Activated B cell treated with CpG ODN at 0.5 μM for 24 hours (primary cell): ENCODE measurements at places on chromosomes 7 and 10. TPM values are rescaled to one million over a fixed set of nuclear protein-coding genes. Genes with fewer than 3 reads are reported as not detected.

GRCh38 chr7:106471686-106472440 lies 187.1 kb upstream of the NAMPT start:
- H3K27me3 ChIP-seq, result peaks cover 14% of the 10 kb centered on the region
- H3K4me3 ChIP-seq, result no peak overlapping the region
- no peak for DNase-seq
- no peaks in the 10 kb centered on the region for H3K36me3 ChIP-seq
- no peaks in the 10 kb centered on the region for H3K4me1 ChIP-seq
- no peak overlapping the region for H3K27ac ChIP-seq

- no peaks in the 10 kb centered on the region for H3K27me3 ChIP-seq
- H3K36me3 ChIP-seq, result no peaks in the 10 kb centered on the region
- H3K4me1 ChIP-seq, result no peaks in the 10 kb centered on the region
- no peak overlapping the region for H3K27ac ChIP-seq
These were observed 653.8 kb downstream of the ANKRD7 start for GRCh38 chr7:118878336-118878735.

- H3K4me3 ChIP-seq, result no peak overlapping the region
- no peak for DNase-seq
- H3K27me3 ChIP-seq, result no peaks in the 10 kb centered on the region
- H3K4me1 ChIP-seq, result peaks cover 29% of the 10 kb centered on the region
These were observed 456.2 kb downstream of the REEP3 start for GRCh38 chr10:63977329-63977923.

GRCh38 chr10:89837165-89838043 lies 136.0 kb downstream of the KIF20B start:
- H3K27ac ChIP-seq, result peak overlapping the region; percentile 75
- H3K36me3 ChIP-seq, result no peaks in the 10 kb centered on the region
- peak overlapping the region; percentile 83 for H3K4me3 ChIP-seq
- peaks cover 3% of the 10 kb centered on the region for H3K27me3 ChIP-seq

DNA sequence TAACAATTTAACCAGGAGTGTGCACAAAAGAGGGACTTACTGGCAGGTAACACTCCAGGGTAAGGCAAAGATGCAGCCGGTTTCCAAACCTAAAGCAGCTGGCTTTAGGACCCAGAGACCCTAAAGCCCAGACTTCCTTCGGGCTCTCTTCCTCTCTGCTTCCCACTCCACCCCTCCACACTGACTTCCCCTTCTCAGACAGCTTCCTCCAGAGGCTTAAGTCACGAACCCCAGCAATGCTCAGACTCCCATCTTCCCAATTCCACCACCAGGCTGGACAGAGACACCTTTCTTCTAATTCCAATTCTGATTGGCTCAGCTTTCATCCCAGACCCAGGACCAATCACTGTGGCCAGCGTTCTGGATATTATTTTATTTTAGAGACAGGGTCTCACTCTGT lies 24.8 kb downstream of the STYXL1 start:
- no peak overlapping the region for H3K4me3 ChIP-seq
- H3K27ac ChIP-seq, result no peak overlapping the region
- H3K36me3 ChIP-seq, result peaks cover 38% of the 10 kb centered on the region
- no peak for DNase-seq
- H3K27me3 ChIP-seq, result no peaks in the 10 kb centered on the region

- H3K4me1 ChIP-seq, result peaks cover 16% of the 10 kb centered on the region
- H3K27ac ChIP-seq, result no peak overlapping the region
- H3K27me3 ChIP-seq, result no peaks in the 10 kb centered on the region
- no peak overlapping the region for H3K4me3 ChIP-seq
- no peak for DNase-seq
These were observed 161.1 kb downstream of the PRKAG2 start for GRCh38 chr7:151715666-151716315.

DNA sequence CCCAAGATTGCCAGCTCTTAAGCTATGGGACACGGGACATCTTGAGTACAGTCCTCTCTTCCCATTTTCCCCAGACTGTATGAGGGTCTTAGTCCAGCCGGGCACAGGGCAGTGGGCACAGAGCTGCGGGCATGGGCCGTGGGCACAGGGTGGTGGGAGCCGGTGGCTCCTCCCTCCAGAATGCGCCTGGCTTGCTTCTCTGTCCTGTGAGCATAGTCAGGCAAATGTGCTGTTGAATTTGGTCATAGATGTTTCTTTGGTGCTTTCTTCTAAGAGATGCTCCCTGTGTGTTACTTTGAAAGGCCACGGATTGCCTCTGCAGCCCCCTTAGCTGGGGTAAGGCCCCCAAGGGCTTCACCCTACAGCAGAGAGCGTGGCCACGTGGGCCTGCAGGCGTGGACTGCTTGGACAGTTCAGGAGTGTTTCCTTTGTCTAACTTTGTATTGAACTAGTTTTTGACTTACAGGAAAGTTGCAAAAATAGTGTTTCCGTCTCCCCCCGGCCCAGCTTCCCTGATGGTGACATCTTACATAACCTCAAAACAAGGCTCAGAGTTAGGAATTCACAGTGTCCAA lies 24.7 kb downstream of the LRRC27 start:
- H3K4me1 ChIP-seq, result peaks cover 5% of the 10 kb centered on the region
- H3K4me3 ChIP-seq, result no peak overlapping the region
- H3K27me3 ChIP-seq, result no peaks in the 10 kb centered on the region
- H3K36me3 ChIP-seq, result peaks cover 2% of the 10 kb centered on the region

- peaks cover 12% of the 10 kb centered on the region for H3K4me1 ChIP-seq
- H3K36me3 ChIP-seq, result no peaks in the 10 kb centered on the region
- no peak for DNase-seq
- H3K4me3 ChIP-seq, result peak overlapping the region; percentile 25
- H3K27me3 ChIP-seq, result peaks cover 3% of the 10 kb centered on the region
These were observed 1.4 kb upstream of the RTKN2 start for GRCh38 chr10:62270020-62270419.

DNA sequence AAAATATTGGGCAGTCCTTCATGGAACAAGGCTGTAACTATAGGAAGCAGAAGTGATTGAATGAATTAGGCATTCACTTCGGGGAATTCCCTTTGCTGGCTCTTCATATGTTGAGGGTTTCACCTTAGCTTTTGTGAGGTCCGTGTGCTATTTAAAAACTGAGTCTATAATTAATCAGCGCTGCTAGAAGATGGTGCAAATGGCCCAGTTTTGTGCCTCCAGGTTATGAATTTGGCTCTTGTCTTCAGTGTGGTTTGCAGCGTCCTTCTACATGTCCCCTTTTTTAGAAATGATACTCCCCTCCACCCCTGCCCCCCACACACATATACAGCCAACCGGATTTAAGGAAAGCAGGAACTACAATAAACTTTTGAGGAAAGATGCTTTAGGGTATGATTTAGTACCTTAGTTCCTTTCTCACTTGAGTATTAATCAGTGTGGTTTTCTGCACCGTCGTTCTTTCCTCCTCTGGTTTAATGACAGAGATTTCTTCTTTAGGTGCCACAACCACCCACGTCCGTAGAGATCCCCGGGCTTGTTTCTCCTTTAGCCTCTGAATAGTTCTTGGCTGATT lies 110.6 kb upstream of the SAMD8 start:
- H3K4me3 ChIP-seq, result peak overlapping the region; percentile 76
- DNase-seq, result no peak
- peaks cover 32% of the 10 kb centered on the region for H3K4me1 ChIP-seq
- no peaks in the 10 kb centered on the region for H3K27me3 ChIP-seq

DNA sequence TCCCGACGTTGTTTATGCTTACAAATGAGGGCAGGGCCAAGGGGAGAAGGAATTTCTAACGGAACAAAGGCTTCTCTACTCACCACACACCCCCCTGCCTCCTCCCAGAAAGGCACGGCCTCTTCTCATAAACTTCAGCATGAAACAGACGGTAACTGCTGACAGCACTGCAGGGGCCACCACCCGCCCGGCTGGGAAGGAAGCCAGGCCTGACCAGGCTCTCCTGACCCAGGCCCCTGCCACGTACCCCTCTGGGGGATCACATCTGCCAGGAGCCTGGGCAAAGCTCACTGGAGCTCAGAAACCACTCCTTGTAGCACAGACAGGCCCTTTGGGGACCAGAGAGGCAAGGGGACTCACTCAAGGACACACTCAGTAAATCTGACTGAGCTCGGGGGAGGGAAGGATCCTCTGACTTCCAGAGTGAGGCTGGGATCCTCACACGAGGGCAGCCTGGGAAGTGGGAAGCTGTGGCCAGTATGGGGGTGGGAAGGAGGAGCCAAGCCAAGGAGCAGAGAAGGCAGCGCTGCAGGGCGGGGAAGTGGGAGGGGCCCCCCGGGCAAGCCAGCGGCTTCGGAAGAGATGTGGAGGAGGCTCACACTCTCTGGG lies 46.1 kb downstream of the ZCCHC24 start:
- DNase-seq, result no peak
- H3K4me1 ChIP-seq, result no peaks in the 10 kb centered on the region
- no peak overlapping the region for H3K4me3 ChIP-seq
- H3K36me3 ChIP-seq, result no peaks in the 10 kb centered on the region

DNA sequence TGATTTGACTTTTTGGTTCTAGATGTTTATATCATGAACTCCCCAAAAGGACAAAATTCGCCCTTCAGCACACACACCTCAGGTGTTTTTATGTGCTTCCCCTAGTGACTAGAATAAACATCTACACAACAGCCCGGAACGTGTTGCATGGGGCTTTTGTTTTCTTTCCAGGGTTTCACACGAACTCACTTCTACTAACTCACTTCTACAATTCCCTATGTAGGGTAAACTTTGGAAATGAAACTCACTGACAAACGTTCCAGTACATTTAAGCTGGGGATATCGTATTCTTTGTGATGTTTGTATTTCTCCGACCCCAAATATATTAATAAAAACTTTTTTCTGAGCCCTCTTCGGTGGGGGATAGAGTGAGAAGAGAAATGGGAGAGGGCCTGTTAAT lies 1.4 kb downstream of the TRA2A start:
- no peaks in the 10 kb centered on the region for H3K27me3 ChIP-seq
- H3K27ac ChIP-seq, result peak overlapping the region; percentile 100
- H3K4me3 ChIP-seq, result peak overlapping the region; percentile 99

DNA sequence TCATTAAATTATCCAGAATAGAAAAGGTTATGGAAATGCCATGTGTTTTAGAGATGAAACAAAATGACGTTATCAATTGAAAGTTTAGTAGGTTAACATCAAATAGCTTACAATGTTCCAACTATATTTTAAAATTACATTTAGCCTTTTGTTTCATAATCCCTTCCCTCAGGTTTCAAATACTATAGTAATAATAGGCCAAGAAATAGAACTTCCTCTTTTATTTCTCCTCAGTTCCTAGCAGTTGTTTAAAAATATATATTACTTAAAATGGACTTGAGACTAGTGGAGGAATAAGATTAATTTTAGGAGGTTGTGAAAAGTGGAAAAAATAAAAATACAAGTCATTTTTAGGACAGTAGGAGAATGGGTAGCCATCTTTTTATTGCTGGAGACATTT lies 16.4 kb upstream of the PDSS1 start:
- no peak overlapping the region for H3K4me3 ChIP-seq
- peaks cover 2% of the 10 kb centered on the region for H3K4me1 ChIP-seq
- H3K27ac ChIP-seq, result no peak overlapping the region
- no peak for DNase-seq

- no peak overlapping the region for H3K27ac ChIP-seq
- H3K27me3 ChIP-seq, result peaks cover 15% of the 10 kb centered on the region
- no peak overlapping the region for H3K4me3 ChIP-seq
- no peak for DNase-seq
These were observed 3.5 kb downstream of the VIPR2 start for GRCh38 chr7:159141167-159141566.

DNA sequence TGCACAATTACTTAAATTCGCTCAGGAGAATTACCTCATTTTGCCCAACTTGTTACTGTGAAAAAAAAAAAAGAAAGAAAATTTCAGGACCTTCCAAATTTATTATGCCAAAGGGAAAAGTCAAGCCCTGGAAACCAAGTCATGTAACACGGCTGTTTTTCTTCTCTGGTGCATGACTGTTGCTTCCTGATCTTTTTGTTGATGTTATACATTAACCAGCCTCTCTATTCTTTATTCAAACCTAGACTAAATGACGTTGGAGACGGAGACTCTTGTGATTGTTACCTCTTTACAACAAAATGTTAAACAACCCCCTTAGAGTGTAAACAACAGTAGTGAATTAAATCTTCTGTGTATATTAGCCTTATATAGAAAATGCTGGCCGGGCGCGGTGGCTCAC lies 16.1 kb upstream of the ZC3HAV1 start:
- peaks cover 35% of the 10 kb centered on the region for H3K4me1 ChIP-seq
- H3K27ac ChIP-seq, result no peak overlapping the region
- H3K4me3 ChIP-seq, result no peak overlapping the region

The SFXN3 gene
- 9.5 and 9.8 TPM in 2 replicates for total RNA-seq

The CADPS2 gene
- total RNA-seq, result not detected in 2 replicates

The BMPER gene
- total RNA-seq, result not detected in 2 replicates

The PTPRN2 gene
- 1.6 and 1.8 TPM in 2 replicates for total RNA-seq

The PSAP gene
- 207 and 210 TPM in 2 replicates for total RNA-seq

The WIPF3 gene
- total RNA-seq, result not detected in 2 replicates
